ENCODE measurements at places on chromosomes 7 and 10.

DNA sequence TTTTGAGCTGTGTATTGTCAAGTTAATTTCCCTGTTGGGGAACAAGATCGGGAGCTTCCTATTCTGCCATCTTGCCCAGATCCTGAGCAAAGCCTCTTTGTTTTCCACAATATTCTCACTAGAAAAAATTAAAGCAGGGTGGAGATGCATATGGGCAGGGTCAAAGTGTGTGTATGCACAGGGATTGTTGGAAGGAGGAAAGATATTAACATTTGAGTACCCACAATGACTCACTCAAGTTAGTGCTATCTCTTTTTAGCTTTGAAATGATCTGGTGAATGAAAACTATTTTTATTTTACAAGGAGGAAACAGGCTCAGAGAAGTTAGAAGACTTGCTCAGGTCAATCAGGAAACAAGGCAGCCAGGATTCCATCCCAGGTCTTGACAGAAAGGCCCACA lies 6.7 kb upstream of the BTBD16 start:
- DNase-seq, result no peak

GRCh38 chr10:132774181-132774901 lies 11.6 kb downstream of the NKX6-2 start:
- no peak for DNase-seq

GRCh38 chr10:86580521-86580891 lies 58.9 kb upstream of the WAPL start:
- DNase-seq, result no peak

- no peak for DNase-seq
These were observed 10.3 kb downstream of the HTRA1 start for GRCh38 chr10:122471531-122472177.

- DNase-seq, result no peak
These were observed 61.1 kb downstream of the PKD1L1 start for GRCh38 chr7:47887016-47887640.

DNA sequence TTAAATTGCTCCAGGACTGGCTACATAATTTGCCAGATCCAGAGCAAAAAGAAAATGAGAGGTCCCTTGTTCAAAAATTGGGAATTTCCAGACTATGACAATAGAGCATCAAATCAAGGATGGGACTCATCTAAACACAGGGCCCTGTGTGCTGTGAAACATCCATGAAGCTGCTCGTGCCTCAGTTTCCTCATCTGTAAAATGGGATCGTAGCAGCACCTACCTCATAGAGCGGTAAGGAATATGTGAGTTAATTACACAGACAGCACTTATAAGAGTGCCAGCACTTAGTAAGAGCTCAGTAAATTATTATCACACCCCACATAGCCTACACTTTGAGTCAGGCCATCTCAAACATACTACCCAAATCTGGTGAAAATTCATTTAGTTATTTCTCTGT lies 135.9 kb upstream of the RHEB start:
- no peak for DNase-seq
